Activated T-cell treated with anti-CD3 and anti-CD28 coated beads, Interleukin-2, amount 50 U/mL, for 4 hours (primary cell): ENCODE measurements at places on chromosomes 11 and 22.

DNA sequence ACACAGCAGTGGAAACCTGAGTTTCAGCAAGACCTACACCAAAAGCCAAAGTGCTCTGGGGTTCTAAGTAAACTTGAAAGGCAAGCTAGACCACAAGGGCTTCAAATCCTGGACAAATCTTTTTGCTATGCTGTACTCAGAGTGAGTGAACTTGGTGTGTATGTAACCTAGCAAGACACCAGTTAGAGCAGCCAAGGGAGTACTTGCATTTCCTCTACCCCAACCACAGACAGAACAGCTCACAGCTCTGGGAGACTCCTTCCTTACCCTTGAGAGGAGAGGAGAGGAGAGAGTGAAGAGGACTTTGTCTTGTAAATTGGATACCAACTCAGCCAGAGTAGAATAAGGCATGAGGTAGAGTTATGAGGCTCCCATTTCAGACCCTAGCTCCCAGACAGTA lies 71.4 kb downstream of the CTSC start:
- no peak for DNase-seq

DNA sequence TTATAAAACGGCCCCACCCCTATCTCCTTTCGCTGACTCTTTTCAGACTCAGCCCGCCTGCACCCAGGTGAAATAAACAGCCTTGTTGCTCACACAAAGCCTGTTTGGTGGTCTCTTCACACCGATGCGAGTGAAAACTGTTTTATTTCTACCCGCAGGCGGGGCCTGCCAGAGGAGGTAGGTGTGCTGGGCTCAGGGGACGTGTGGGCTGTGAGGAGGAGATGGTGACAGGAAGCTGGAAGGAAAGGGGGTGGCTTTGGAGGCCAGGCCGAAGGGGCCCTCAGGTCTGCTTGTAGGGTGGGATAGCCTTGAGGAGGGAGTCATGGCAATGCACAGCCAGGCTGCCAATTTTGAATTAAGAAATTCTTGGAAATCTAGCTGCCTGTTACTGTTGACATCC lies 21.3 kb upstream of the KRTAP5-7 start:
- DNase-seq = no peak

GRCh38 chr11:113286509-113287497 lies 27.6 kb upstream of the TTC12 start:
- DNase-seq = no peak

DNA sequence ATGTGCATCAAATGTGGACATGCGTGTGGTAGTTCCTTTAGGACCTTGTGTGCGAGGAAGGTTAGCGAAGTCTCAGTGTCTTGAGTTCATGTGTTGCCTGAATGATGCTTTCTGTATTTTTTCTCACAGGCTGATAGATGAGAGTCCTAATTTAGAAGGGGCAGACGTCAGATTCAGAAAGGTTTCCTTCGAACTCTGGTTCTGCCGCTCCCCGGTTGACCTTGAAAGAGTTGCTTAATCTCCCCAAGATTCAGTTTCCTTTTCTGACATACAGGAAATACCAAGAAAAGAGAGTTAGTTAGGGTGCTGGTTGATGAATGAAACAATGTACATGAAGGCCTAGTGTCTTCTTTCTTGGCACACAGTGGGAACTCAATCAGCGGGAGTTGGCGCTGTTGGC lies 35.9 kb upstream of the TTC12 start:
- no peak for DNase-seq

- no peak for DNase-seq
Observed at GRCh38 chr11:75313513-75314272, 37.8 kb downstream of the ARRB1 start.

DNA sequence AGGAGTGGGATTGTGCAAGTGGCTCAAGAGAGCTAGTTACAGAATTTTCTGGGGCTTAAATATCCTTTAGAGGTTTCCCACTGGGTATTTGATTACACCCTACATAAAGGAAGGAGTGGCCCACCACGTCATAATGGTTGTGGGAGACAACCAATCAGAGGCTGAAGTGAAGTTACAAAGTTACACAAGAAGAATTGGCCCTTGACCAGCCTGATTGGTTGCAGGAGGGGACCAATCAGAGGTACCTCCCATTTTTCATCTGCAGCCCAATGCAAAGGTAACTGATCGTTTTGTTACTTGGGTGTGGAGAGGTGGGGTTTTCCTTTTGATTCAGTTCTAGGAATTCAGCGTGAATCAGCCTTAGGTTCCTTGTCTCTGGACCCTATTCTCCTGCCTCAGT lies 430.5 kb upstream of the FAT3 start:
- no peak for DNase-seq

DNA sequence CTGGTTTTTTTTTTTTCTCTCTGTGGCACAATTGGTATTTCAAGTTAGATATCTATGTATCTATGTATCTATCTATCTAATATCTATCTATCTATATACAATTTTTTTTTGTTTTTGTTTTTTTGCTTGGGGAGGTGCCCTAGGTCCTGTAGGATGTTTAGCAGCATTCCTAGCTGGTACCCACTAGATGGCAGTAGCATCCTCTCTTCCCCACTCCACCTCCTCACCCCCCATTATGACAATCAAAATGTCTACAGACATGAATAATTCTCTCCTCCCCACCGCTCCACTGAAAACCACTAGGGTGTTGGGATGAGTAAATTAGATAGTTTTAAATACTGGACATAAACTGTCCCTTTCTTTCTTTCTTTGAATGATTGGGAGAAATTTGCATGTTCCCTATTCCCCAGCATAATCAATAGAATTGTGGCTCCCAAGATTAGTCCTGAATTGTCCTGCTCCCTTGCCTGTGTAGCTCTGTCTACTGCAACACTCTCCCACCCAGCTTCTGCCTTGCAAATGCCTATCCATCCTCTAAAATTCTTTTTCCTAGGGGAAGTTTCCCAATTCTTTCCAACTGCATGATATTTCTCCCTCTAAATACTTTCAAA lies 1152.4 kb downstream of the LRRC4C start:
- no peak for DNase-seq

- DNase-seq = no peak
Observed at GRCh38 chr11:86415026-86415425, 40.3 kb downstream of the CCDC81 start.

- DNase-seq = no peak
Observed at GRCh38 chr11:77068457-77069335, 1.9 kb downstream of the CAPN5 start.

GRCh38 chr11:60785806-60786361 lies 751 bp downstream of the MS4A10 start:
- no peak for DNase-seq

DNA sequence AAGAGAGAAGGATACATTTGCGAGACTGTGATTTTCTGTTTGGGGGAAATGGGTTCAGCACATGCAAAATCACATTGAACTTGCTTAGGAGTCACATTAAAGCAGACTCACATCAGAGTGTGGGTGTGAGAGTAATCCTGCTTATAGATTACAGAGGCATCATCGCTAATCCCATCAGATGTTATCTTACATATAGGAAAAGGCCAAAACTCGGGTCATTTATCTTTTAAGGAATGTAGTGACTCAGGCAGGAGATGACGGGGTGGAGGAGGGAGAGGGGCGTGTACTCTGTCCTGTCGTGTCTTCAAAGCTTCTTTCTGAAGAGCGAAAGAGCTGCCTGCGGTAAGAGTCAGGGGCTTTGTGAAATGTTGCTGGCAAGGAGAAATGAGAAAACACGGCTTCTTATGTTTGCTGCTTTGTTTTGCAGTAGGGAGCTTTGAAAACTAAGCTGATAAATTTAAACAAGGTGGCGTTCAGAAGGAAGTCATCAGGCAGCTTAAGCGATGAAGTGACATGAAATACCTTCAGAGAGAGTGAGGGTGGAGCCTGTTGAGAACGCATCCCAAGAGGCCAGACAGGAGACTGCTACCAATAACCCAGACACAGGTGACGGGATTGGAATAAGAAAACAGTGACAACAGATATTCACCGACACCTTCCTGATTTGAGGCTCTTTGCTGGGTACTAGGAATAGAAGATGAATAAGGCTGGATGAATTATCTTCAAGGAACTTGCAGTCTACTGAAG lies 2.2 kb upstream of the C11orf16 start:
- DNase-seq = no peak

- DNase-seq = no peak
Observed at GRCh38 chr11:86977441-86978050, 22.4 kb upstream of the FZD4 start.

GRCh38 chr22:39244496-39245129 lies at the start of gene PDGFB:
TSS of gene PDGFB (minus strand) at chr22:39244982. CDS start at chr22:39243963, 1,019 bp downstream.
- DNase-seq = no peak

DNA sequence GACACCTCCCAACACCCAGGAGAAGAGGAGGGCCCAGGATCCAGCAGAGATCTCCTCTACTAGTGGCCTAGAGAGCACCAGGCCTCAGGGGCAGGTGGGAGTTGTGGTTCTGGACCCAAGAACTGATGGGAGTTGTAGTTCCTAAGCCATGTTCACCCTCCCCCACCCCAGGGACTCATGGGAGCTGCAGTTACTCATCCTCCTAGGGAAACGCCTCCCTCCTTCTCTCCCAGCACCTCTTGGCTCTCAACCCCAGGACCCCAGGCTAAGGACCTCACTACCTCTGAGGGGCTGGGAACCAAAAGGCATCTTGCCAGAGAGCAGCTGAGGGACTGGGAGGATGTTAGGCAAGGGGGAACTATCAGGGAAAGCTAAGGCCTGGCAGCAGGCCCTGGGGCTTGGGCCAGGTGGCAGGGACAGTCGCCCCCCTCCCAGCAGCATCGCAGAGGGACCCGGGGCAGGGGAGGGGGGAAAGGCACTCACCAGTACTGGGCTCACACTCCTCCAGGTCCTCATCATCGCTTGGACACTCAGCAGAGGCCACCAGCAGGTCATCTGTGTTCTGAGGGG lies 28.9 kb downstream of the SLC22A12 start:
- DNase-seq = no peak

DNA sequence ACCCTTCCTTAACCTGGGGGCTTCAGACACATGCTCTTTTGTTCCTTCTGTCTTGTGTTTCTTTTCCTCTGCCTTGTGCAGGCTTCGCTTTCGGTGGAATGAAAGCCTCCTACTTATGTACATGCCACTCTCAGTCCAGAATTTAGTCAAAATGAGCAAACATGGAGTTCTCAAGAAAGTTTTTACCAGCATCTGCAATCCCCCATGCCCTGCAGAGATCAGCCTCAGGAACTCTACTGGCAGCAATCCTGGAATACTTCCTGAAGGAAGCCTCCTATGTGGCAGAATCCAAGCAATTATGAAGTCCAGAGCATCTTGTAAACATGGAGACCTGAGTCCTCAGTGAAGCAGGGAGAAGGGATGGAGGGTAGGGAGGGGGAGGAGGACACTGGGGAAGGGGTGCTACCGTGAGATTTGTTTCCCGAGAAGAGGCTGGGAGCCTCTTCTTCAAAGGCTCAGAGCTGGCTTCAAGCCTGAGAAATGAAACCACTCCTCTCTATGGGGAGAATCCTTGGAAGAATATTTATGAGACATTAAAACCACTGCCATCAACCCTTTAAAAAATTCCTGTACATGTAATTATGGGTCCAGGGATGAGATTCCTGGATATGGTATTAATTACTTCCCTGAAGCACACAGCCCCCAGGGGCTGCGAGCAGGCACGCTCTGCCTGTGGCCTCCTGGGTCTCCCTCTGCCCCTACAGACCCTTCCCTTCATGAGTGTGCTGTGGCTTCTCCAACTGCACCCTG lies 58.4 kb downstream of the TENM4 start:
- DNase-seq = no peak

DNA sequence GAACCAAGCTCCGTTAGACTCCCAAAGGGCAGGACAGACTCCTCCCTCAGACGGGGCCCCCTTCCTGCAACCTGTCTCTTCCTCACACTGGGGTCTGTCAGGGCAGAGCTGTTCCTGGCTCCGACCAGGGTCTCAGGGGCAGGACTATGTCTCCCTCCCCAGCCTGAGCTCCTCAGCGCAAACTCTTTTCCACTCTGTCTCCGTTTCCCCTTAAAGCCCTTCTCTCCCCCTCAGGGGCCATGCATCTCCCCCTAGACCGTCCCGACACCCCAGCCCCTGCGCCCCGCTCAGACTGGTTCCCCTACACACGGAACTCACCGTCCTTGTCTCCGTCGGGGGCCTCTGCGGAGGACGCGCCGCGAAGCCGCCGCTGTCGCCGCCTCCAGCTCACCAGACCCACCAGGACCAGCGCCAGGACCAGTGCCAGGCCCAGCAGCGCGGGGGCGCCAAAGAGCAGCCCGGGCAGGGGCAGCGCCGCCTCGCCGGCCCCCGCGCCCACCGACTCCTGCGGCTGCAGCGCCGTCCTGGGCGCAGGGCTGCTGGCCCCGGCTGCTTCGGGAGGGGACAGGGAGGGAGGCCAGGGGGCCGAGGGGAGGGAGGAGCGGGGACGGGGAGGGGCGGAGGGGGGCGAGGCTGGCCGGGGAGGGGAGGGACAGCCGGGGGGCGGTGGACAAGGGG lies 684 bp downstream of the TNFRSF13C start:
- DNase-seq = peak; percentile 76

DNA sequence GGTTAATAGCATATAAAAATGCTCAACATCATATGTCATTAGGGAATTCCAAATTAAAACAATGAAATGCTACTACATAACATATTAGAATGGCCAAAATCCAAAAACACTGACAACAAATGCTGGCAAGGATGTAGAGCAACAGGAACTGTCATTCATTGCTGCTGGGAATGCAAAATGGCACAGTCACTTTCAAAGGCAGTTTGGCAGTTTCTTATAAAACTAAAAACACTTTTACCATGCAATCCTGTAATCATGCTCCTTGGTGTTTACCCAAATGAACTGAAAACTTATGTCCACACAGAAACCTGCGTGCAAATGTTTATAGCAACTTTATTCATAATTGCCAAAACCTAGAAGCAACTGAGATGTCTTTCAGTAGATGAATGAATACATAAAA lies 105.1 kb downstream of the ARHGAP32 start:
- no peak for DNase-seq

DNA sequence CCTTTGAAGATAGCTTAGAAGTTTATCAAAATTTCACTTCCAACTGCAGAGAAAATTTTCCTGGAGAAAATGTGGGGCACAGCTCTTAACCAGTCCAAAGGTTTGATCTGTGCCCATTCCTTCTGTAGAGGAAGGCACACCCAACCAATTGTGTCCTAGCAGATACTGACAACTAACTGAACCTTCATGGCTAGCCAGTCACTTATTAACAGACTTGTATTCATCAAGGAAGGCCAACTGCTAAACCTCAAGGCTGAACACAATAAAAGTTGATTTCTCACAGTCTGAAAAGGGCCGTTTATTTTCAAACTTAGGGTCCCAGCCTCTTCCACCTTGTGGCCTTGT lies 19.5 kb downstream of the SYT13 start:
- no peak for DNase-seq

DNA sequence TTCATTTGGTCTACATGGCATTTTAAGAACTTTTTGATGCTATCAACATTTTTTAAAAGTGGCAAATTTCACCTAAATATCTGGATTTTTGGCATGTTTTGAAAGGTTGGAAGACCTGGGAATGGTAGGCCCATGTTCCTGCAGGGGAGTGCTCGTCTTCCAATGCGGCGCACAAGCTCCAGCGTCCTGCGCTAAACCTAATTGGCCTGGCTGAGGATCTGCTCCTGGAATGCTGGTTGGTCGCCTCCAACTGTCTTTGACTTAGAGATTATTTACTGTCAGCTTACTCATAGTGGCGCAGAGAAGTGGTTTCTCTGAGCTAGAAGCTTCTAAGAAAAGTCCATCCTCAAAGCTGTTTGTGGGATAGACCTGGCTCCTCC lies 626 bp upstream of the LIMK2 start:
- no peak for DNase-seq
